Activated CD8-positive, alpha-beta T cell treated with anti-CD3 and anti-CD28 coated beads for 36 hours (primary cell): ENCODE measurements at places on chromosomes 12 and 14.

DNA sequence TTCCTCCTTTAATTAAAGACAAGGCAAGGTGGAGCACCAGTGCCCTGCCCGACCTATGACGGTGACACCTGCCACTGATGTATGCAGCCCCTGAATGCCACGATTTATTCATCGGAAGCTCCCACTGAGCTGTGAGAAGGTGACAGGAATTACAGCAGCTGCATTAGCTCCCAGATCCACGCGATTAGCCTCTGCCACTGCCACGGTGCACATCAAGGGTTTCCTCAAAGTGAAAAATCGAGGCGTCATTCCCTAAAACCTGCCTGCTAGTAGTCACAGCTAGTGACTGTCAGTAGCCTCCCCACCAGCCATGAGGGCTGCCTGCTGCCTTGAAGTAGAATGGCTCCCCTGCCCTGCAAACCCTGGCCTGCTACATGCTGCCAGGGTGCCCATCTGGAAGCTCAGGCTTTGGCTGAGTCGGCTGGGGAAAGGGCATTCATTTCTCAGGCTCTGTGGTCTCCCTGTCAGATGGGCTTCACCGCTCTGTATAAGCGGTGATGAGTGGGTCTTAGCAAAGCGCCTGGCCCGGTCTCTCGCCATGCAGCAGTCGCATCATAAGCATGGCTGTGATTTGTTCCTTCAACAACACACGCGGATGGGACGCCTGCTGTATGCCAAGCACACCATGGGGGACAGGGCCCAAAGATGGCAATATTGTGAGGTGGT lies 8.2 kb upstream of the BCL11B start:
- H3K27ac ChIP-seq = no peak overlapping the region
- H3K27me3 ChIP-seq = peaks cover 2% of the 10 kb centered on the region
- H3K36me3 ChIP-seq = no peaks in the 10 kb centered on the region
- no peak for DNase-seq
- H3K4me3 ChIP-seq = no peak overlapping the region

- no peak overlapping the region for H3K4me3 ChIP-seq
- H3K4me1 ChIP-seq = peaks cover 22% of the 10 kb centered on the region
- H3K27me3 ChIP-seq = peaks cover 16% of the 10 kb centered on the region
These were observed 30.0 kb upstream of the OR4E1 start for GRCh38 chr14:21703357-21704326.

- H3K36me3 ChIP-seq = no peaks in the 10 kb centered on the region
- no peak for DNase-seq
- no peaks in the 10 kb centered on the region for H3K27me3 ChIP-seq
- H3K27ac ChIP-seq = no peak overlapping the region
- H3K4me1 ChIP-seq = no peaks in the 10 kb centered on the region
- no peak overlapping the region for H3K4me3 ChIP-seq
These were observed 75.8 kb downstream of the C12orf50 start for GRCh38 chr12:87953256-87953860.

GRCh38 chr12:56157201-56158028 lies 744 bp upstream of the MYL6 start:
- H3K4me3 ChIP-seq = peak overlapping the region; percentile 95
- H3K4me1 ChIP-seq = peaks cover 38% of the 10 kb centered on the region
- peak; percentile 76 for DNase-seq
- H3K27ac ChIP-seq = peak overlapping the region; percentile 98
- H3K36me3 ChIP-seq = peaks cover 49% of the 10 kb centered on the region

DNA sequence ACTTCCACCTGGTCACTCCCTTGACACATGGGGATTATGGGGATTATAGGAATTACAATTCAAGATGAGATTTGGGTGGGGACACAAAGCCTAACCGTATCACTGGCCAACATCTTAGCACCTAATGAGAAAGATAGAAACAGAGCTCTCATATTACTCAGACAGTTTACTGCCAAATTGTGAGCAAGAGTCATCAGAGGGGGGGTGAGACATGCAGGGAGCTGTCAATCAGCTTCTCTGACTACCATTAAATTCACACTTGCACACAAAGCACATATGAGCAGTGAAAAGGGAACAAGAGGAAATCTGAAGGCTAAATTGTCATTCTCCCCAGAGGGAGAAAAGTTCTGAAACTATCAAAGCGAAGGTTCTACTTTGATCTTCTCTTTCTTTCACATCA lies 78.1 kb upstream of the GRIN2B start:
- H3K4me1 ChIP-seq = no peaks in the 10 kb centered on the region
- peaks cover 3% of the 10 kb centered on the region for H3K27me3 ChIP-seq
- H3K4me3 ChIP-seq = no peak overlapping the region
- H3K27ac ChIP-seq = no peak overlapping the region

DNA sequence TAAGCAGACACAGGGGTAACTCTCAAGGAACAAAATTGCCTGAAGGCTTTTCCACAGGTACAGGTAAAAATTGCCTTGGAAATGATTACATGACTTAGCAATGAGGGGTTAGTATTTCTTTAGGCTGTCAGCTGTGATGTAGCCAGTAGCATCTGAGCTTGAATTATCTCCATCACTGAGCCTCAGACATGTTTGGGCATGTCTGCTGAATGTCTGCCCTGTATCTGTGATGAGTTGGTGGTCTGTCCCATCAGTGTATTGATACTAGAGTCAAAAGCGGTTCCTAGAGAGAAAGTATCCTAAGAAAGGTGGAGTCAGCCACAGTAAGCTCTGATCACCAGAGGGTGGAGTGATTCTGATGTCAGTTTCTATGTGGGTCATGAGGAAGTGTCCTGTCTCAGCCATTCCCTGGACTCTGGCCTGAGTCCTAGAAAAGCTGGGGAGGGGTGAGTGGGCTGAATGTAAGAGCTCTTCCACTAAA lies 16.3 kb downstream of the AKAP6 start:
- no peak for DNase-seq
- H3K27me3 ChIP-seq = no peaks in the 10 kb centered on the region
- H3K4me1 ChIP-seq = no peaks in the 10 kb centered on the region

- H3K4me3 ChIP-seq = no peak overlapping the region
- no peaks in the 10 kb centered on the region for H3K4me1 ChIP-seq
- H3K36me3 ChIP-seq = no peaks in the 10 kb centered on the region
- no peak for DNase-seq
These were observed 35.6 kb upstream of the FICD start for GRCh38 chr12:108479364-108480070.

GRCh38 chr12:14129611-14130195 lies 148.3 kb upstream of the GRIN2B start:
- H3K27ac ChIP-seq = no peak overlapping the region
- DNase-seq = no peak
- no peak overlapping the region for H3K4me3 ChIP-seq
- no peaks in the 10 kb centered on the region for H3K36me3 ChIP-seq
- H3K27me3 ChIP-seq = peaks cover 18% of the 10 kb centered on the region

- DNase-seq = no peak
- H3K4me3 ChIP-seq = no peak overlapping the region
- H3K36me3 ChIP-seq = peaks cover 42% of the 10 kb centered on the region
- no peak overlapping the region for H3K27ac ChIP-seq
- H3K27me3 ChIP-seq = no peaks in the 10 kb centered on the region
These were observed 11.5 kb upstream of the PRKAG1 start for GRCh38 chr12:49030119-49030518.

GRCh38 chr14:73189651-73190050 lies 47.7 kb upstream of the PAPLN start:
- no peak for DNase-seq
- no peak overlapping the region for H3K4me3 ChIP-seq
- H3K27me3 ChIP-seq = no peaks in the 10 kb centered on the region
- peaks cover 21% of the 10 kb centered on the region for H3K36me3 ChIP-seq
- no peaks in the 10 kb centered on the region for H3K4me1 ChIP-seq
- H3K27ac ChIP-seq = no peak overlapping the region

GRCh38 chr14:63543826-63544406 lies 739 bp upstream of the PPP2R5E start:
- DNase-seq = no peak
- peaks cover 30% of the 10 kb centered on the region for H3K4me1 ChIP-seq
- H3K36me3 ChIP-seq = peaks cover 20% of the 10 kb centered on the region
- no peaks in the 10 kb centered on the region for H3K27me3 ChIP-seq

GRCh38 chr12:112852810-112853209 lies 54.0 kb upstream of the OAS1 start:
- peaks cover 20% of the 10 kb centered on the region for H3K27me3 ChIP-seq
- no peaks in the 10 kb centered on the region for H3K36me3 ChIP-seq
- H3K27ac ChIP-seq = no peak overlapping the region
- no peaks in the 10 kb centered on the region for H3K4me1 ChIP-seq
- no peak for DNase-seq
- H3K4me3 ChIP-seq = no peak overlapping the region

- no peaks in the 10 kb centered on the region for H3K27me3 ChIP-seq
- DNase-seq = no peak
- H3K36me3 ChIP-seq = no peaks in the 10 kb centered on the region
- no peak overlapping the region for H3K4me3 ChIP-seq
These were observed 62.5 kb upstream of the MAX start for GRCh38 chr14:65164825-65165135.

- peak; percentile 54 for DNase-seq
- H3K4me1 ChIP-seq = peaks cover 4% of the 10 kb centered on the region
- peak overlapping the region; percentile 30 for H3K27ac ChIP-seq
- H3K36me3 ChIP-seq = no peaks in the 10 kb centered on the region
- H3K27me3 ChIP-seq = no peaks in the 10 kb centered on the region
These were observed 894 bp downstream of the KRT8 start for GRCh38 chr12:52903855-52904508.

DNA sequence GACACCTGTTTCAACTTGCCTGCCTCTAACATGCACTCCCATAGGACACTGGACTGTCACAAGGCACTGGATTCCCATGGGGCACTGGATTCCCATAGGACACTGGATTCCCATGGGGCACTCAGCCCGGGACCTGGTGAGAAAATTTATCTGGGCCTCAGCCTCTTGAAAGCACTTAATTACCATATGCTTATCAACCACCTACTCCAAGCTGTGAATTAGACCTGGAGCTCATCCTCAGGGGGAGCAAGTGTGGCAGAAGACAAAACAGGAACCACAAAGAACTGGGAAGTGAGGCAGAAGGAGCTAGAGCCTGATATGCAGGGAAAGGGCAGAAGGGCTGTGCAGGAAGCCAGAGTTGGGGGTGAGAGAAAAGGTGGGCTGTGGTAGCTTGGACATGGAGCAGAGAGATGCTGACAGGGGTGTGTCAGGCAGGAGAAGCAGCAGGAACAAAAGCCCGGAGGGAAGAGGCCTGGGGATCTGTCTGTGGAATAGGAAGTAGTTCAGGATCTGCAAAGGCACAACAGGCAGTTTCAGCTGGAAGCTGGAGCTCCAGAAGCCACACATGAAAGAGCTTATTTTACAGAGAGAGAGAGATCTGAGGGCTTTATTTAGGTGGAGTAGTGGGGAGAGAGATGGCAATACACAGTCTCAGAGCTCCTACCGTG lies 3.1 kb downstream of the KRT82 start:
- no peak overlapping the region for H3K4me3 ChIP-seq
- H3K27me3 ChIP-seq = no peaks in the 10 kb centered on the region
- DNase-seq = no peak
- H3K27ac ChIP-seq = no peak overlapping the region
- H3K36me3 ChIP-seq = no peaks in the 10 kb centered on the region
